NCI-H1105 (cell line): ENCODE measurements at places on chromosomes 12 and 14.

DNA sequence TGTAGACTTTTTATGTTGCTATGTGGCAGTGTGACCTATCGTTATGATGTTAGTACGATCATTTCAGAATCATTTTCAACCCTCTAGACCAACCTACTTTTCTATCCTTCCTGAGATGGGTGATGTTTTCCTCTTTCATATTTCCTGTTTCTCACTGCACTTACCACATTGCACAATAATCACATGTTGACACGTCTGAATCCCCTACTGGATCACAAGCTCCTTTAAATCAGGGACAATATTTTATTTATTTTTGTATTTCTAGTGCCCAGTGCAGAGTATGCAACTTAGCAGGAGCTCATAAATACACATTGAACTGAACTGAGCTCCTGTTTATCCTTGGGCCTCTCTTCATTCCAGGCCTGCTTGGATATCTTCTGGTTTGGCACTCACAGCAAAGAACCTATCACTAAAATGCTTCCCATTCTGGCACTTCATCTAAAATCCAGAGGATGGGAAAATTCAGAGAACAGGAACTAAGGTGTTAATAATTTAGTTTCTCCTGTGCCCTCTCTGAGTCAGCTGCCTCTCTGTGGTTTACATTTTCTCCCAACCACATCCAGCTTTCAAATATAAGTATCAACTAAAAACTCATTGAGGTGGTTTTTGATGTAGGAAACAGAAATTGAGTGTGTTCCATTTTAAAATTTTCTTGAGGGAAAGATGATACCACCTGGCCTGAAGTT is 69.4 kb upstream of the DYRK2 start:
- DNase-seq = no peak

GRCh38 chr12:86138770-86139169 is 117.4 kb downstream of the MGAT4C start:
- DNase-seq = no peak

GRCh38 chr14:87805315-87805723 is 187.7 kb downstream of the GALC start:
- no peak for DNase-seq

DNA sequence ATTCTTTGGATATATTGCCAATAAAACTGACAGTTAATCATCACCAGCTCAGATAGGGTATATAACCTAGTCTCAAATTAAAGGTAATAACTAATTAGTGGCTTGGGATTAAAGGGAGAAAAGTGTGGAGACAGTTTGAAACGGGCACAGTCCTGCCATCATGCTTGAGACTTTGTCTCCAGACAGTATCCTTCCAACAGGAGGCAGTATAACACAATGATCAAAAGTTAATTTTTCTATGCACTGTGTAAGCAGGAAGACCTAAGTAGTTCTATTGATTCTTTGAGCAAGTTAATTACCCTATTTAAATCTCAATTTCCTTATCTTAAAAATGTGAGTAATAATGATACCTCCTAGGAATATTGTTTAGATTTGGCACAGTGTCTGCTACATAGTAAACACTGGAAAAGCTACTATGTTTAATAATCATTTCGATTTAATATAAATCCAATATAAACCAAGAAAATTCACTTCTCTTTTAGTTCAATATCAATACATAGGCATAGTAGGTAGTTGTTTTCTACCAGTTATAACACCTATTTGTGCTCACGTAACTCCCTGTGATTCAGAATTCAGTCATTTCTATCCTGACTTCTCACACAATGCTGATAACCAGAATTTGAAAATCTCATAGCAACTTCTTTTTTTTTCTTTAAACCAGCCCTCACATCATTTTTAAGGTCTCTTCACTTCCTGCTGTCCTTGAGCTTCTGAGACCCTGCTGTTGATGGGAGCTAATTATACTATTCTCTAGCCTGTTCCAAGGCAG is 53.7 kb downstream of the GALNT4 start:
- DNase-seq = peak; percentile 29

DNA sequence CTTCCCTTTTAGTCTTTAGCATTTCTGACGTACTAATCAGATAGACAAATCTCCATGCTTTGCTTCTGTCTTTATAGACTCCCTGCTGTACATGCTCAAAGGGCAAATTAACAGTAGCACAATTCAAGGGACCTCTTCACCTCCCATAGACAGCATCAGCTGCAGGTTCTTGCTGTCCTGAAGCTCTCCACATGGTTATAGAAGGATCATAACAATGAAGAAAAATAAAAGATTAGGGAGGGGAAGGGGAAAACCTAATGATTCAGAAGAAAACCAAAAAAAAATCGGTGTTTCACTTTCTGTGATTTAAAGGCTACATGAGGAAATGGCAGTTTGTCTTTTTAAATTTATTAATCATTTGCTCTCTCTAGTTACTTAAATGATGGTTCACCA is 155.5 kb downstream of the PTCSC3 start:
- DNase-seq = no peak

DNA sequence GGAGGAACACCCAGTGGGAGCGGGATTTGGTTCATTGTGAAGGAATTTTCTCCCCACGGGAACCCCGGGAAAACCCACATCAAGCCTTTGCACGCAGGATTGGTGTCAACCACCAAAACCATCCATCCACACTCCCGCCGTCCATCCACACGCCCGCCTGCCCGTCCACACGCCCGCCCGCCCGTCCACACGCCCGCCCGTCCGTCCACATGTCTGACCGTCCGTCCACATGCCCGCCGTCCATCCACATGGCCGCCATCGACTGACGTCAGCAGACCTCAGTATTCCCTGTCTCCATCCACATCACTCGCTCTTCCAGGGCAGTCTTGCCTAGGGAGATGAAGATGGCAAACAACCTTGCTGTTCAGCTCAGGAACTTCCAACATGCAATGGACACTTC is 6.7 kb upstream of the GPR132 start:
- no peak for DNase-seq

DNA sequence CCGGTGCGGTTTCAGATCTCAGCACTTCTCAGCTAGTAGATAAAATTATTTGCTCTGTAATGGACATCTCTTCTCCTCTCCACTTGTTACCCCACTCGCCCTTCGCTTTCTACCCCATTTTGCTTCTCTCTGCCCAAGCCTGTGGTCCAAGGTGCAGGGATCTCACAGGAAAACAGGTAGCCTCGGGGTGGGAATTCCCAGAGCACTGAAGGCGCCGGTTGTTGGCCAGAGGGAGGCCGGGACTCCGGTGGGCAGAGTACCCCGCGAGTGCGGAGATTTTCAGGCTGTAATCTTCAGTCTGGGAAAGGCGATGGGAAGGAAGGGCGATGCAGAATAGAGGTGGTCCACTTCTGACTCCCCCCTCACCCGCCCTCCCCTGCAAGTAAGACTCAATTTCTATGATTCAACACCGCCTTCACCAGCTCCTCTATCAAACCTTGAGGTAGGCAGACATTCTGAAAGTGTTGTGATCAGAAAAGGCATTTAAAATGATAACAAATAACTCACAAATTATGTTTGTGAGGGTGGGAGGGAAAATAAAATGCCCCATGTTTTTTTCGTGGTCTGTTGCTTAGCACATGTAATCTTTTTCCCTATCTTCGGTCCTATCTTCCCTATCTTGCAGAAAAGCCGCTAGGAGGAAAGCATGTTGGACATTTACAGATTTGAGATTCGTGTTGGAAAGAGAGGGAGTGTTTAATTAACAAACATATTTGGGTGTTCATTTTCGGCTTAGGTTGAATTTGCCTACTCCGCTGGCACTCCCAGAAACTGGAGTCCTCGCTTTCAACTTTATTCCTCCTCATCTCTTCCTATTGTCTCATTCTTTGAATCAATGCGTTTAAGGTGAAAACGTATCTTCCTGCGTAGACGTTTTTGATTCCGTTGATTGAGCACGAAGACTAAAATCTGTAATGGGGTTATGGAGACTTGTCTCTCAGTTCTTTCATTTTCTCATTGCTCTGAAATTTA is 8.5 kb downstream of the FOXG1 start:
- no peak for DNase-seq

- DNase-seq = no peak
These were observed 207.0 kb upstream of the GARIN2 start for GRCh38 chr14:66982247-66982646.

DNA sequence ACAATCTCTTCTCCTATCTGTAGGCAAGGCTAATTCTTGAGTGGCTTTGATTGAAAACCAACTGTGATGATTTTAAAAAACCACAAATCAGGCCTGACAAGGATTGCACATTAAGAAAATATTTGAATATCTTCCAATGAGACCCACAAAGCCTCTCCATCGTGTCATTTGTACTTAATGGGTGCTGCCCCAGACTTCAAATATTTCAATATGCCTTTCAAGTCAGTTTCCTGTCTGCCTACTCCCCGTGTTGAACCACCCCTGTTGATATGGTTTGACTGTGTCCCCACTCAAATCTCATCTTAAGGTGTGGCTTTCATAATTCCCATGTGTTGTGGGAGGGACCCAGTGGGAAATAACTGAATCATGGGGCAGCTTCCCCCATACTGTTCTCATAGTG is 159.7 kb upstream of the EGLN3 start:
- DNase-seq = no peak

GRCh38 chr12:40164034-40164433 is 58.2 kb upstream of the SLC2A13 start:
- no peak for DNase-seq

GRCh38 chr14:70576891-70577290 is 23.6 kb downstream of the MED6 start:
- no peak for DNase-seq

GRCh38 chr14:68393259-68393658 is 399.6 kb downstream of the ZFP36L1 start:
- DNase-seq = no peak

- no peak for DNase-seq
These were observed 45.4 kb downstream of the PPP4R3A start for GRCh38 chr14:91464615-91465205.

GRCh38 chr12:77492536-77492935 is 338.2 kb upstream of the NAV3 start:
- no peak for DNase-seq

DNA sequence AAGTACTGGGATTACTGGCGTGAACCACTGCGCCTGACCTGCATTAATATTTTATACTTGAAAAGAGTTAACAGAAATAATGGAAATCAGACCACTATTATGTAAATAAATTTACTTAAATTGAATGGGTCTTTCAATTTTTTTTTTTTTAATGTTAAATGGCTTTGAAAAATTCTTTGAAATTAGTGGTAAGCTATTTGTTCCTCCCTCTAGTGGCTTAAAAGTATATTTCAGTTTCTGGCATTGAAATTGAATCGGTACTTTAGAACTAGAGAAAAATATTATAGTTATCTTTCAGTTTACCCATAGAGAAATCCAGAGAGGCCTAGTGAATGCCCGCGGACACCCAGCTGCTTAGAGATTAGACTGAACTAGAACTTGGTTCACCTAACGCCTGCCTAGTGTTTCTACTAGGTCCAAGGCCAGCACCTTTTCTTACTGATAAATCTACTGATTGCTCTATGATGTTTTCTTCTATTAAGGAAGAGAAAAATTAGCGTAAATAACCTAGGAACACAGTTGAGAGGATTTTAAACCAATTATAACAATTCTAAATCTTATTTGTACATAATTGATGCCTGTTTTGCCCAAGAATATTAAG is 106.5 kb downstream of the EML1 start:
- DNase-seq = peak; percentile 5

- DNase-seq = no peak
These were observed 179.8 kb downstream of the DPF3 start for GRCh38 chr14:72714094-72714493.

- no peak for DNase-seq
These were observed 62.5 kb upstream of the DLK1 start for GRCh38 chr14:100664231-100664630.

- no peak for DNase-seq
These were observed 86.9 kb downstream of the RIN3 start for GRCh38 chr14:92600318-92601053.

GRCh38 chr12:113120670-113121370 is 14.7 kb downstream of the RASAL1 start:
- peak; percentile 87 for DNase-seq

GRCh38 chr14:68632054-68632895 is 160.6 kb downstream of the ZFP36L1 start:
- no peak for DNase-seq

DNA sequence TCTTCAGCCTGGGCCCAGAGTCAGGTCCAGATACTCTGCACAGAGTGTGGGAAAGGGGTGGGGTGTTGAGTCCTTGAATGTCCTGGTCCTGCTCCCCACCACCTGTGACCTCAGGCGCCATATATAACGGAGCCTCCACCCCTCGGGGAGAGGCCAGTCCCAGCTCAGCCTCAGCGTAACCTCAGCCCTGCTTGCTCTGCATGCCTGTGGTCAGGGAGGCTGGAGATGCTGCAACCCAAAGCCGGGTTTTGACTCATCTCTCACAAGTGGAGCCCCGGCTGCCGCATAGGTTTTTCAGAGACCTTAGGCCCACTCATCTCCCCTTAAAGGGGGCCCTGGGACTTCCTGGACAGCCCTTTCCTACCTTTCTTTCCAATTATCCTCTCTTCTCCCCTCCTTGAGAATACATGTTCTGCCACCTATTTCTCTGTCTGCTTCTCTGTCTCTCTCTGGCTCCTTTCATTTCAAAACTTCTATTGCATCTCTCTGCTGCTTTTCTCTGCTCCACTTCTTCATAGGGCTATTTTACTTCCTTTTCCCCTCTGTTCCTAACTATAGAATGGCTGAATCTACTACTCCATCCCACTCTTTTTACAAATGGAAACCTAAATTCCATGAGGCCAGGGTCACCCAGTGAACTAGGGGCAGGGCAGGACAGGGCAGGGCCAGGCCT is 1.2 kb downstream of the ITGB7 start:
- no peak for DNase-seq

DNA sequence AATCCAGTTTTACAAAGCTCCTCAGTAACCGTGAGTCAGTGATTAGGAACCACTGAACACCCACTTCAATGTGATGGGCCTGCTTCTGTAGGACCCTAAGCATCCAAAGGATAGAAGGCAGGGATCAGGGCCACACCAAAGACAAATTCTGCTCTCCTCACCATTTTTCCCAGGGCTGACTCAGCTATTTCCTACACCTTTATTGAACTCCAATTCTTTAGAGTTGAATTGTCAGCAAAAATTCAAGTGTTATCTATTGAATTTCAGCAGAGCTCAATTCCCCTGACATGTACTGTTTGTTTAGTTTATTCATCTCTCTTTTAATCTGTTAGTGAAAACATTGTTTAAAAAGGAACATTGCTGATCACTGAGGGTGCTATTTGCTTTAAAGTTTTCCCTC is 457.7 kb upstream of the TMPO start:
- no peak for DNase-seq

- DNase-seq = no peak
These were observed 45.2 kb downstream of the MAP1LC3B2 start for GRCh38 chr12:116604178-116604895.

- DNase-seq = peak; percentile 40
These were observed at the start of gene ACSS3 for GRCh38 chr12:81077686-81078441. Gene ACSS3, plus strand, starts transcription at chr12:81078079. Its CDS starts 42 bp downstream, at chr12:81078121.

- DNase-seq = peak; percentile 87
These were observed 37.0 kb downstream of the ZFHX2 start for GRCh38 chr14:23514644-23514957.

GRCh38 chr12:59444932-59445331 is 150.9 kb upstream of the SLC16A7 start:
- DNase-seq = no peak

DNA sequence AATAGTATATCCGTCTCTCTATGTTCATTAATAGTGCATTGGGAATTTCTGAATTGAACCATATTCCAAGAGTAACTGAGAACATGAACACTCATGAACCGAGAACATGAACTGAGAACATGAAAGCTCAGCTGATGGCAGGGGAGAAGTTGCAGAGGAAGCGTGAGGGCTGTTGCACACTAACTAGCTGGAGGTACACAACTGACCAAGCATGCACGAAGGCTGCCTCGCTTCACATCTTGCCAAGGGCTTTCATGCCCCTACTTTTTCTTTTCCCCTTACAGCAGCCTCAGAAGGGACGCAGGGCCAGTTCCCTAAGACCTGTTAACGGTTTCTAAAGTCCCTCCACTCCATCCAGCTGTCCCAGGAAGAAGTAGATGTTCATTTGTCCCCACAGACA is 4.3 kb downstream of the RNASE1 start:
- DNase-seq = no peak
